ENCODE measurements at places on chromosomes 7 and 10.

DNA sequence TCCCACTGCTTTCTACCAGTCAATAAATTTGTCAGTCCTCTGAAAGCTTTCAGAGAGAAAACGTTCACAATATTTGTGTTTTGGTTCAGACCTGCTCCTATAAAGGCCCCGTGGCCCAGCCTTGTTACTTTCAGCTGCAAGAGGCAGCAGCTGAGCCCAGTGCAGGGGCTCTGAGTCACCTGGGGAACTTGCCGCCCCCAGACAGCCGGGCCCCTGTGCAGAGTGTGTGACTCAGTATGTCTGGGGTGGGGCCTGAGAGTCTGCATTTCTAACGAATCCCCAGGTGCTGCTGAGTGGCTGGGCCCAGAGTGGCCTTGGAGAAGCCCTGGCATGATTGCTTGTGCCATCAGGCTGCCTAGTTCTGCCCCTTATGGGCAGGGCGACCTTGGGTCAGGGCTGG lies 303.5 kb downstream of the PAXIP1 start:
- no peak for DNase-seq

GRCh38 chr7:132723506-132724081 lies 147.3 kb upstream of the PLXNA4 start:
- DNase-seq = no peak

DNA sequence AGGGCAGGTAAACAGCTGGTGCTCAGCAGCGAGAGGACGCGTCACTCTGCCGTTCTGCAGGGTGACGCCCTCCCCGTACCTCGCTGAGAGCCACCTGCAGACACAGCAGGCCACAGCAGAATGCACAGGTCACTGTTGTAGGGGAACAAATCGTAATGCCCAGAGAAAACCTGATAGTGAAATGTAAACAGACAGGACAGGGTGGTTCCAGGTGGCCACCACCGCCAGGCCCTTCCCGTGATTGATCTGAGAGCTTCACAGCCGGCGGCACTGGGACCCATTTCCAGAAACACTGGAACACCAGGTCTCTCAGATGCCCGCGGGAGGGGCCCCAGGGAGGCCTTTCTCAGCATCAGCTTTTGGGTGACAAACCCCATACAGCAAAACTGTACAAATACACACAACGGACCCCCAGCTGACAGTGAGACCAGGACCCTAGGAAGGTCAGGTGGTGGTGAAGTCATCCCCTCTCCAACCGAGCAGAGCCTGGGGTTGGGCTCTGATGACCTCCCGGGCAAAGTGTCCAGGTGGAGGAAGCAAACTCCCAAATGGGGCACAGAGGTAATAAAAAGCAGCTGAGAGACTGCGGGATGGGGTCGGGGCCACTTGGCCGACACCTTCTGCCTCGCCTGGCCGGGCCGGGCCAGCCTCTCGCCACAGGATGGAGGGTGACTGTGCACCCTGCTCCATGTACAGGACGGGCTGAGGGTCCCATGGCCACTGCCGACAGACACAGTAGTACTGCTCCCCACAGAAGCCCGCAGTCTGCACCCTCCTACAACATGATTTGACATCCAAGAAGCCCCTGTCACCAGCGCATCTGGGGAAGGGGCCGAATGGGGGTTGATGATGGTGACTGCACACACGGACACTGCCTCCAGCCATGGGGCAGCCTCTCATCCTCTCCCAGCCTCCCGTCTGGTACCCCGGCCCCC lies 4.6 kb downstream of the BHLHA15 start:
- no peak for DNase-seq

DNA sequence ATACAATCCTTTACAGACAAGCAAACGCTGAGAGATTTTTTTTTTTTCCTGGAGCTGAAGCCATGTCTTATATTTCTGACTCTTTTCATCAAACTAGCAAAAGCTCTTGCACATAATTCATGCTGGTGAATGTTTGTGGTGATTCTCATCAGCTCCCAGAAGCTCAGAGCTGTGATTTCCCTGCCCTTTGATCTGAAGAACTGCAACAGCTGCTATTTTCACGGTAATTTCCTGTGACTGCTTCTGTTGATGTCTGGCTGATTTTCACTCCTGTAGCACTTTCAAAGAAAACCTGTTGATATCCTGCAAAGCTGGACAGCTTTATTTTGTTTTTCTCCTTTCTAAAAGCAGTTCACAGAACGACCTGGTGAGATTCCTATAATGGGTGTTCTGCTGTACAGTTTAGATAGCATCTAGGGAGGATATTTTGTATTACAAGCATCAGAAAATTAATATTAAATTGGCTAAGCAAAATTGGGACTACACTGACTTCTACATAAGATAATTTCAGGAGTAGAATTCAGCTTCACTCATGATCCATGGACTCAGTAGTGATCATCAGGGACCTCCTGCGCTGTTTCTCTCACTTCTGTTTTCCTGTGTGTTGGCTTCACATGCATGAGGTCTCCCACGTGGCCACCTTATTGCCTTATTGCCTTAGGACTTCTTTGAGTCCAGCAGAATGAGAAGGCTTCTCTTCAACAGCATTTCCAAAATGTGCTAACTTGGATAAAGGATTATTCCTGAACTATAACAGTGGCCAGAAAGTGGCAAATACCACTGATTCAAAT lies 1111.6 kb upstream of the SORCS1 start:
- no peak for DNase-seq

- no peak for DNase-seq
Observed at GRCh38 chr7:74143383-74143782, 30.8 kb upstream of the EIF4H start.

- no peak for DNase-seq
Observed at GRCh38 chr7:23234569-23235296, 11.8 kb upstream of the GPNMB start.

- DNase-seq = no peak
Observed at GRCh38 chr10:43029043-43029442, 47.8 kb upstream of the RET start.

DNA sequence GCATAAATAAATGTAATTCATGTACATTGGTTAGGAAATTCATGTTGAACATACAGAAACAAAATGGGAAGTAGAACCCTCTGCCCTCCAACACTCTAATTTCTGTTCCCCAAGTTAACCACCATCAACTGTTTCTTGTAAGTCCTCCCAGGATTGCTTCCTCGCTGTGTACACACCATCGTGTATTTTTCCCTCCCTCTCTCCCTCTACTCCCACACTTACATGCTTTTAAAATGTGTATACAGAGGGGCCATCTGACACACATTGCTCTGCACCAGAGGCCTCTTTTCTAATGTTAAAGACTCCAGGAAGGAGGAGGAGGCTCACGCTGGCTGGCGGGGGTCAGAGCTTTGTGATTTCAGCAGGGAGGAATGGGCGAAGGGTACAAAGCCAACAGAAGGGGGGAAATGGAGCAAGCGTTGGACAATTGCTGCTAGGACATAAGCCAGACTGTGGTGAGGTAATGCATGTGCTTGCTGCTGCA lies 1.9 kb upstream of the EPHA1 start:
- no peak for DNase-seq

DNA sequence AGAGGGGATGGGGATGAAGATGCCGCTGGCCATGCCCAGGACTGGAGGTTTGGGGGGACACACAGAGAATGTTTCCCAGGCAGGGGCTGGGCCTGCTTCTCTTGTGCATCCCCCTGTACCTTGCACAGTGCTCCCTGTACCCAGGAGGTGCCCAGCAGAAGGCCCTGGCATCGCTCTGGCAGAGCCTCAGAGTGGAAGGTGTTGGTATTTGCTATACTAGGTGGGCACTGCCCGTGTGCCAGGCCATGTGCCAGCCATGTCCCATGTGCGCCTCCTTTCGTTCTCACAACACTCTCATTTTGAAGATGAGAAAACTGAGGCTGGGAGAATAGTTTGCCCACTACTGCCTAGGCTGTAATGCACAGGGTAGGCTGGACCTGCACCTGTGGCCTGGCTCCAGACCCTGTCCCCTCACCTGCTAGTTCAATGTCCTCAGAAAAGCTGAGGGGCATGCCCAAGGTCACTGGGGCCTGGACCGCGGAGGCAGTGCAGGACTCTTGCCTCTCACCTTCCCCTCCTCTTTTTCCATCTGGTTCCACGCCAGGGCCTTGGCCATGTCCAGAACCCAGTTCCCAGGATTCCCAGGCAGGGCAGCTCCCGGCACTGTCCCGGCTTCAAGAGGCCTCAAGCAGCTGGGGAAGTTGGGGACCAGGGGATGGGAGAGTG lies 64.7 kb downstream of the GOLGA7B start:
- DNase-seq = no peak

DNA sequence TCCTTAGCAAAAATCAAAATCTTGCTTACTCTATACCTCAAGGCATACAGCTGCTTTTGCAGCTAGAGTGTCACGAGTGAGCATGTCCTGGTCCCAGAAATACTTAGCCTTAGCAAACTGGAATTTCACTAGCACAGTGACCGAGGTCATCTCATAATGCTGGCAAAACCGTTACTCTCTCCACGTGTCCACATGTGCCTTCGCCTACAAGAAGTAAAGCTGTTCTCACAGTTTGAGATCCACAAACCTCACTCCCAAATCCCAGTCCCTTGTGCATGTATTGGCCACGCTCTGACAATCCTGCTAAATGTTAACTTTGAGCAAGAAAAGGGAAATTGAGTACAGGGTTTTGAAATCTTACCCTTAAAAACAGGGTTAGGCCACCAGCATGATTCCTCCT lies 111.0 kb upstream of the PLXDC2 start:
- DNase-seq = no peak

GRCh38 chr10:125871338-125871737 lies 9.8 kb downstream of the DHX32 start:
- no peak for DNase-seq

- DNase-seq = no peak
Observed at GRCh38 chr7:28840592-28840995, 117.5 kb downstream of the TRIL start.

DNA sequence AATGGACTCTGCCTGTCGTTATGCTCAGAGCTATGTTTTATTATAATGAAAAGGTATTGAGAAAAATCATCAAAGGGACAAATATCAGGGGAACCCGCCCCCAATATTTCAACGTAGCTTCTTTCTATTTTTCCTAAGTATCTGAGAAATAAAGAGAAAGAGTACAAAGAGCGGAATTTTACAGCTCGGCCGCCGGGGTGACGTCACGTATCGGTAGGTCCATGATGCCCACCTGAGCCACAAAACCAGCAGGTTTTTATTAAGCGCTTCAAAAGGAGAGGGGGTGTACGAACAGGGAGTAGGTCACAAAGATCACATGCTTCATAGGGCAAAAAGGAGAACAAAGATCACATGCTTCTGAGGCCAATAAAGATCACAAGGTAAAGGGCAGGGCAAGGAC lies 281.6 kb upstream of the POM121L12 start:
- no peak for DNase-seq

- no peak for DNase-seq
Observed at GRCh38 chr10:77156406-77156879, 481.2 kb downstream of the KCNMA1 start.

DNA sequence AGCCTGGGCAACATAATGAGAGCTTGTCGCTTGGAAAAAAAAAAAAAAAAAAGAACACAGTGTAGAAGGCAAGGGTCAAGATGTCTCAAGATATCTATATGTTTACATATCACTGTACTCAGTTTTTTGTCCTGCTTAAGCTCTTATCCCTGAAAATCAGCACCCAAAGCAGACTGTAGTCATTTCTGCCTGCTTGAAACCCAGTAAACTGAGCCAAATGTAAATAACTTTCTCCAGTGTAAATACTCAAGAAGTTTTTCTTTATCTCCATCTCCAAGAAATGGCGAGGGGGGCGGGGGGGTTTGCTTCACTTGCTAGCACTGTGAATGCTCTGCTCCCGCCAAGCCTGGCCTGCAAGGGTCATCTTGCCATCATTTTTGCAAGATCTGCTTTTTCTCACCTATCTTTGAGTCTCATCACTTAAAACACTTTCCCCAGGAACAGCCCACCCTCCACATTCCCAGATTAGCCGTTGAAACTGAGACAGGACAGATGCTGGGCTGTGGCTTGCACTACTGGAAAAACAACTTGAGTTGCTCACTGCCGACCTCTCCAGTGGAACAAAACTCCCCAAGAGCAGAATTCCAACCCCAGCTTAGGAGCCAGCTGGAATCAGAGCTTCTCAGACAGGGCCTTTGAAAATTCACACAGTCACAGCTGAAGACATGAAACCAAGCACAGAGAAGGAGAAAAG lies 54.6 kb downstream of the AFAP1L2 start:
- no peak for DNase-seq

DNA sequence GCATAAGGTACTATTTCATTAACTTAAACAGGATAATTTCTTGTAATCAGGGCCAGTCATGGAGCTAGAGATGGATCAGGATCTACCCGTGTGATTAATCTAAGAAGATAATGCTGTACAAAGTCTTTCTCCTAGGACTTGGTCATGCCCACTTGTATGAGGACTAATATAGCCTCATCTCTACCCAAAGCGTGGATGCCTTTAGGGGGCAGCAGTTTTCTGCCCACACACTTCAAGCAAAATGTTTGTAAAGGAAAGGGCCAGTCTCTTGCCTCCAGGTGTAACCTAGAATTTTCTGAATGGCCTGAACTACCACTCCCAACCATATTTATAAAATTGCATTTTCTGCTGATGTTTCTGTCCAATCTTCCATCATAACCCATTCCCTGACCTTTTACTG lies 764.0 kb upstream of the IGFBP3 start:
- DNase-seq = no peak

GRCh38 chr7:94179466-94179865 lies 175.3 kb upstream of the BET1 start:
- DNase-seq = no peak

- no peak for DNase-seq
Observed at GRCh38 chr7:2398506-2398905, 4.9 kb upstream of the CHST12 start.

GRCh38 chr7:30567081-30567480 lies 27.6 kb upstream of the GARS1 start:
- no peak for DNase-seq

DNA sequence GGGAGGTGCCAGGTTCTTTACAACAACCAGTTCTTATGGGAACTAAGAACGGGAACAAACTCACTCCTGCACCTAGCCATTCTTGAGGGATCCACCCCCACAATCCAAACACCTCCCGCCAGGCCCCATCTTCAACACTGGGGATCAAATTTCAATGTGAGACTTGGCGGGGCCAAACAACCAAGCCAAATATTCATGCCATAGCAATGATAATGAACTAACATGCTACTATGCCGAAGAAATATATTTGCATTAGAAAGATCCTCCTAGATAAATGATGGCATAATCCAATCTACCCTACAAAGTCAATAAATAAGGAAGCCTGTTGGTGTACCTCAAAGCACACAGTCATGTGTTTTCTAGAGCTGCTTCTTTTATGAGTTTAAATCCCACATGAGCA lies 57.6 kb downstream of the CCDC71L start:
- no peak for DNase-seq
